ENCODE measurements at places on chromosomes 1 and 21. TPM values are rescaled to one million over a fixed set of nuclear protein-coding genes. Genes with fewer than 3 reads are reported as not detected.

- DNase-seq, result peak; percentile 70
Measured at GRCh38 chr1:84298684-84299535, 2.6 kb upstream of the SAMD13 start.

DNA sequence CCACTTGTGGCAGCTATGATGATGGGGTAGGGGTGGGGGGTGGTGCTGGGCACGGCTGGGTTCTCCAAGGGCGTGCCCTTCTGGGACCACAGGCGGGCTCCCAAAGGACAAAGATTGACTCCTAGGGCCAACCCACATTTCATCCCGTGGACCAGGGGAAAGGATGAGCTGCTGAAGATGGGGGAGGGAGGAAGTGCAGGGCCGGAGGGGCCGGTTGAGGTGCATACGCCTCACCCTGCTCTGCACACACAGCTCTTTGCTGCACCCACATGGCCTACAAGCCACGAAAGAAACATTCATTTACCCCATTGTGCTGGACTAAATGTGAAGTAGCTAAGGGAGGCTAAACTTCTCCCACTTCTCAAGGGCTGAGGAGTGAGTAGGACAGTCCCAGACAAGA, 34.2 kb upstream of the GNPAT start:
- no peak for DNase-seq

DNA sequence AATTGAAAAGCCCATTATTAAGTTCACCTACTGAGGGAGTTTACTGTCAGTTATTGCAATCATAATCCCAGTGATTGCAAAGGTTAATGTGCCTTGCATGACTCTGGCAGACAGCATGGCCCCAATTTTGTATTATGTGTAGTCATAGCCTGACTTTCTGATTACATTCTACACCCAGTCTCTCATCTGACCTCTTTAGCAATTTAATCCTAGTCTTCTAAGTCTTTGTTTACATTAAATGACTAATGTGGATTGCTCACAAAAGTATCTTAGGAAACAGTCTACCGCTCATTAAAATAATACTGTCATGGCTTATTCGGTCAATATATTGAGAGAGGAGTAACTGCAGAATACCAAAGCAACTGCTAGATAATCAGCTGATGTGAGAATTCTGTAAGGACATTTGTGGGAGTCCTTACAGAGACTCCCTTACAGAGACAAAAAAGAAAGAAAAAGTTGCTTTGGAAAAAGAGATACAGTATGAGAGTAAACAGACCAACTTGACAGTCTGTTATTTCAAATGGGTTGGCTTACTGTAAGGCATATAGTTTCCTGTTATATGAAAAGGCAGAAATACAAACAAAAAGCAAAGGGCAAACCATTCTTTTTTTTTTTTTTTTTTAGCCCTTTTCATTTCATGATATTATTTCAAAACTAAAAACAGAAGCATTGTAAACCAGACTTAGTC, 42.8 kb downstream of the SMG7 start:
- no peak for DNase-seq

DNA sequence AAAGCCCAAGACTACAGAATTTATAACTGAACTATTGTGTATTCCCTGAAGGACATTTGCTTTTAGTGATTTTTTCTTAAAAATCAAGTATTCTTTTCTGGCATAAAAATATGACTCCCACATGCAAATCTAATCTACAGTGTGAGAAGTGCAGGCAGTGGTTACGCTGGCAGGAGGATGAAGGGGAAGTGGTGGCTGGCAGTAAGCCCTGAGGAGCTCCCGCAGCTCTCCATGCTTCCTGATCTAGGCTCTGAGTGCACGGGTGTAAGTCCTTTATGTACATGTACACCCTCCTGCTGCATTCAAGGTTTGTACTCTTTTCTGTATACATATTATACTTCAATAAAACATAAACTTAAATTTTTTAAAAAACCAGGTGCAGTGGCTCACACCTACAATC, 67.5 kb upstream of the PRDX6 start:
- peak; percentile 45 for DNase-seq

RGS4 gene
- 1.7 TPM for total RNA-seq

GRCh38 chr1:151475175-151475574, 15.9 kb upstream of the POGZ start:
- DNase-seq, result no peak

GRCh38 chr1:17289721-17290120, 18.3 kb upstream of the PADI4 start:
- no peak for DNase-seq

LRRN2 gene
- 21.4 TPM for total RNA-seq

- no peak for DNase-seq
Measured at GRCh38 chr1:5727191-5727590, 265.0 kb downstream of the NPHP4 start.

Data from right cardiac atrium (tissue), 5 donors.